ENCODE measurements at places on chromosomes 16 and 17. TPM values are rescaled to one million over a fixed set of nuclear protein-coding genes. Genes with fewer than 3 reads are reported as not detected.

The MAPT gene
- 1.1 TPM for total RNA-seq

DNA sequence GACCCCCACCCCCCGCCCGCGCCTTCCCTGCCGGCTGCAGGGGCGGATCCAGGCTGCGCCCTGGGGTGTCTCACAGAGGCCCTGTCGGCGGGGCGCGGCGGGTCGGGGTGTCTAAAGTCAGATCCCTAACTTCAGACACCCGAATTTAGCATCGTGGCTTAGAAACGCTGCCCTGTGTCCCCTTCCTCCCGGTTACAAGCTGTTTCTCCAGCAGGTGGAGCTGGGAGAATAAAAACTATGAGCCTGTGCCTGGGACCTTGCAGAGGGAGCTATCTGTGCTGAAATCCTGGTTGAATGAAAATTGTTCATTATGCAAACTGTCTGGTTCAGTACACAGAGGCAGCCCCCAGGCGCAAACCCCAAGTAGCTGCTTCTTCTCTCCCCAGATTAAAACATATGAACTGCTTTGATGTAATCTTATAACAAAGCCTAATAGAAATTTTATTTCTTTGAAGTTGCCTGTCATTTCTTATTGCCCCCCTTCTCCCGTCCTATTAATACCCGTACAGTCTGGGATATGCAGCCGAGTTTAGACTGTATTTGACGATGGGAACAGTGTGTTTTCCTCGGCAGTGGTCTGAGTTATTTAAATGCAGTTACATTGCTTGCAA, 79.0 kb downstream of the RPA1 start:
- no peak overlapping the region for H3K4me3 ChIP-seq
- H3K4me1 ChIP-seq, result no peaks in the 10 kb centered on the region
- peaks cover 21% of the 10 kb centered on the region for H3K27me3 ChIP-seq
- no peak overlapping the region for H3K27ac ChIP-seq
- DNase-seq, result peak; percentile 59

DNA sequence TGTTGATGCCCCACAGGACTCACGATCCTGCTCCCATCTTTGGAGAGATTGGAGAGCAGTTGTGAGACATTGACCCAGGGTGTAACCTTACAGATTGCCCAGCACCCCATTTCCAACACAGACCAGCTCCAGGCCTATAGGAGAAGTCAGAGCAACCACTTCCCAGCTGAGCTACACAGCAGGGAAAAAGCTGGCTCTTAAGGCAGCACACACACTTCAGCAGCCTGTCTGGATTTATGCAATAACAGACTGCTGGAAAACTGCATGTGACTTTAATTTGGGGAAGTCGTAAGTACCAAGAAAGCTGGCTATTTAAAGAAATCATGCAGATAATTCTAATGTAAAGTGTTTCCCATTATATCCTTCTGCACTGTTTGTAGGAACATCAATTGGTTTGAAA, 30.8 kb downstream of the NOG start:
- H3K4me1 ChIP-seq, result no peaks in the 10 kb centered on the region
- H3K27ac ChIP-seq, result no peak overlapping the region
- DNase-seq, result no peak
- H3K4me3 ChIP-seq, result no peak overlapping the region
- H3K27me3 ChIP-seq, result peaks cover 2% of the 10 kb centered on the region

The TMC7 gene
- 1.5 TPM for total RNA-seq

- H3K36me3 ChIP-seq, result peaks cover 43% of the 10 kb centered on the region
- peak overlapping the region; percentile 49 for H3K27ac ChIP-seq
- H3K4me1 ChIP-seq, result peaks cover 43% of the 10 kb centered on the region
- no peak for DNase-seq
- peak overlapping the region; percentile 55 for H3K4me3 ChIP-seq
- H3K27me3 ChIP-seq, result no peaks in the 10 kb centered on the region
Observed at GRCh38 chr17:38730526-38731379, 612 bp downstream of the CISD3 start.

Measured in K562 (cell line).